ENCODE measurements at places on chromosomes 6 and 20. TPM values are rescaled to one million over a fixed set of nuclear protein-coding genes. Genes with fewer than 3 reads are reported as not detected.
A peak's percentile ranks its signal among the peaks of the same experiment; 100 is the strongest.

- DNase-seq, result no peak
Measured at GRCh38 chr6:109527989-109528388, 45.0 kb upstream of the ZBTB24 start.

DNA sequence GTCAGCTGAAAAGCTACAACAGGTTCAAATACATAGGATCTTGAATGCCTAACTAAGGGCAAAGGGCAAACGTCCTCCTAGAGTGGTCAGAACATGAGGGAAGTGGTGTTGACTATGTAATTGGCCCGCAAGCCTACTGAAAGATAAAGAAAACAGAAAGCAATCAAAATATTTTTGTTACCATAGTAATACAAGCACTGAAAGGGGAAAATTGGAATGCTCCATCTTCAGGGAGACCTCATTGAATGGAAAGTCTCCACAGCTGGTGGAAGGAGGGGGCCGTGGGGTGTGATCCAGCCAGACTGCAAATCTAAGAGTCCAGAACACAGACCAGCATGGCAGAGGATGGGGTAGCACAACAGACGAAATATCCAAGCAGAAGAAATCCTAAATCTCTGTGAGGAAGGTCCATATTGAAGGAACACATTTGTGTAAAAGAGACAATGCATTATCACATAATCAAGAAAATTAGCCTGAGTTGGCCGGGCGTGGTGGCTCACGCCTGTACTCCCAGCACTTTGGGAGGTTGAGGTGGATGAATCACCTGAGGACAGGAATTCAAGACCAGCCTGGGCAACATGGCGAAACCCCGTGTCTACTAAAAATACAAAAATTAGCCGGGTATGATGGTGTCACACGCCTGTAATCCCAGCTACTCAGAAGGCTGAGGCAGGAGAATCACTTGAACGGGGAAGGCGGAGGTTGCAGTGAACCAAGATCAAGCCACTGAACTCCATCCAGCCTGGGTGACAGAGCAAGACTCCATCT, 39.5 kb downstream of the MTFR2 start:
- no peak for DNase-seq

The TGIF2 gene
- 15.5 TPM for total RNA-seq

DNA sequence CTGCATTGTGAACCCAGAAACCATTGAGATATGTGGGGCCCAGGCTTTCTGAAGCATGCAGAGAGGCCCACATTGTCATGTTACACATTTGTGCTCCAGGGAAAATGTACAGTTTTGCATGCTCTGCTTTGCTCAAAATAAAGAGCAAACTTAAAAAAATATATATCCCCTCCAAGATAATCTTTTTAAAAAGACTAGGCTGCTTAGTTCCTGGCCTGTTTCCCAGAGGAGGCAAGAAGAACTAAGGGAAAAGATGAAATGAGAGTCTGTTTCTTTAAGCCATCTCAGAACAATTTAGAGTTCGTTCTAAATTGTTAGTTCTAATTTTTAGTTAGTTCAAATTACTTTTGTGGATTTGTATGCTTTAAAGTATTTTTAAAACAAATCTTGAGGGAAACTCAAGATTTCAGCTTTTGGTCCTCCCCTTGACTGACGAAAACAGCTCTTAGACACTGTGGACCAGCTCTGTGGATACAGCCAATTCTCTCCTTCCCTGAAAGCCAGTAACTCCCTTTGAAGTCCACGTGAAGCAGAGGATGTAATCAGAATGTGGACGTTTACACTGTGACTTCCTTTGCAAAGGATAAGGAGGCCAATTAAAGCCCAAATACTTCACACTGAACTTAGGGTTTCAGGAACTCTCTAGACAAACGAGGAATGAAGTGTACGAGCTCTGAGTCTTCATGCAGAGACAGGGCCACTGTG, 84.7 kb downstream of the CD164 start:
- peak; percentile 4 for DNase-seq

GRCh38 chr20:15176929-15177328, 839.5 kb upstream of the FLRT3 start:
- no peak for DNase-seq

DNA sequence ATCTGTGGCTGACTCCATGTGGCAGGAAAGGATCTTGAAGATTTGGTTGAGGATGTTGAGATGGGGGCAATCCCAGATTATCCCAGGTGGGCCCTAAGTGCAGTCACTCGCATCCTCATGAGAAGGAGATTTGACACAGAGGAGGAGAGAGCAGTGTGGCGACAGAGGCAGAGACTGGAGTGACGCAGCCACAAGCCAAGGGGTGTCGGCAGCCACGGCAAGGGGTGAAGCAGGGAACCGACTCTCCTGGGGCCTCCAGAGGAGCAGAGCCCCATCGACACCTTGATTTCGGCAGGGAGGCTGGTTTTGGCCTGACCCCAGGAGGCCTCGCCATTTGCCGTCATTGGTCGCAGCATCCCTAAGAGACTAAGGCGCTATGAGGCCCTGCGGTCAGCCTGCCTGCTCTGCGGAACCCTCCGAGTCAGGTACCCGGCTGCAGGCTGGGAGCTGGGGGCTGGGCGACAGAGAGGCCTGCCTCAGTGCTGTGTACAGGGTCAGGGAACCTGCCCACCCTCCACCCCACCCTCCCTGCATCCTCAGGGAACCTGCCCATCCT, 12.5 kb downstream of the EEF1A2 start:
- DNase-seq, result no peak

Measured in lung microvascular endothelial cell (primary cell).